ENCODE measurements at places on chromosomes 4 and X.

DNA sequence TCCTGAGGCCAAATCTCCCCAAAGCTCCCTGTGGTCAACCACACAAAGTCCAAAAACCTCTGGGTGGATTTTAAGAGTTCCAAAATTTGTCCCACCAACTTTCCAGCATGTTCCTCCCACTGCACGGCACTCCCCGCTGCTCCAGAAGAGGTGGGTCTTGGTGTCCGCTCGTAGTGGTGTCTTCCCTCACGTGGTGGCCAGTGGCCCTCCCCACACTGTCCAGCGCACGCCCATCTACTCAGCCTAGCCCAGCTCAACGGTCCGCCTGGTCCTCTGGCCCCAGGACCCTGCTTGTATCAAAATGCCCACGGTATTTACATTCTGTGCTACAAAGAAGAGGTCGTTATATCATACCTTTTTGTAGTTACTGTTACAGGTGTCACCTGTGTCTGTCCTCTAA, 83.5 kb downstream of the NSUN7 start:
- no peak for DNase-seq

DNA sequence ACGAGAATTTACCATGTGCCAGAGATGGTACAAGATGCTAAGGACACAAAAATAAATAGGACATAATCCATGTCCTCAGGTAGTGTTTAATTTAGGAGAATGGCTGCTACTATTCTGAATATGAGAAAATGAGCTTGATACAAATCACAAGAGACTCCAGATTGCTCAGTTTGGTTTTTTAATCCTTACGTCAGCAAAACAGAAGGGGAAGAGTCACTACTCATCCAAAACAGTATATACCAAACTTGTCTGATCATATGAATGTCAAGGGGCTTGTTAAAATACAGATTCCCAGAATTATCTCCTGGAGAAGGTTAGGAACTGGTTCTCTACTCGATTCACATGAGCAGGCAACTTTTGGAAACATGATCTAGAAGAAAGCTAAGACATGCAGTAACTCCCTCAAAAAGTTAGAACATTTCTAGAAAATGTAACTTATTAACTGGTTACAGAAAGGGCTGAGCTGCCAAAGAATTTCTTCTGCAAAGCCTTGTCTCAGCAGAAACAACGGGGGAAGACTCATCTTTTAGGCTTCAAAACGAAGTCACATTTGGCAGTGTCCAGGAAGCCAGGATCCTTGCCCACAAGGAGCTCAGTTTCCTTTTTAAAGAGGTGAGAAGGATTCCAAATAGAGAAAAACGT, 3.4 kb downstream of the AIFM1 start:
- DNase-seq = no peak

GRCh38 chr4:6389142-6389825, 83.1 kb downstream of the PPP2R2C start:
- DNase-seq = no peak

DNA sequence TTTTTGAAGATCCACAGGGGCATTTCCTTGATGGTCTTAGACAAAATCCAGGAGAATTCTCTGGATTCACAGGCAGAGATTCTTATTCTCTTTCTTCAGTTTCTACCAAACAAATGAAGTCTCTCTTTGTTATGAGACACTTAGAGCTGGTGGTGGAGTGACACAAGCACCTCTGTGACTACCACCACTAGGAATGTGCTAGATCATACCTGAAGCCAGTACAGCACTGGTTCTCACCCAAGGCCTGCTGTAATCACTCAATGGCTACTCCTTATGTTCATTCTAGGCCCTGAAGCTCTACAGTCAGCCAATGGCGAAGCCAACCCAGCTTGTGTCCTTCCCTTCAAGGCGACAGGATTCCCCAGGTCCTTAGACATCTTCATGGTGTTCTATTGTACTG, 482.3 kb downstream of the TRAM1L1 start:
- no peak for DNase-seq

GRCh38 chr4:15665753-15666365, 10.7 kb upstream of the FBXL5 start:
- no peak for DNase-seq

GRCh38 chrX:82732861-82733260, 775.2 kb upstream of the POU3F4 start:
- no peak for DNase-seq

- DNase-seq = no peak
Observed at GRCh38 chr4:24924309-24924781, 11.5 kb upstream of the CCDC149 start.

- no peak for DNase-seq
Observed at GRCh38 chr4:54015423-54016030, 48.9 kb downstream of the CHIC2 start.

DNA sequence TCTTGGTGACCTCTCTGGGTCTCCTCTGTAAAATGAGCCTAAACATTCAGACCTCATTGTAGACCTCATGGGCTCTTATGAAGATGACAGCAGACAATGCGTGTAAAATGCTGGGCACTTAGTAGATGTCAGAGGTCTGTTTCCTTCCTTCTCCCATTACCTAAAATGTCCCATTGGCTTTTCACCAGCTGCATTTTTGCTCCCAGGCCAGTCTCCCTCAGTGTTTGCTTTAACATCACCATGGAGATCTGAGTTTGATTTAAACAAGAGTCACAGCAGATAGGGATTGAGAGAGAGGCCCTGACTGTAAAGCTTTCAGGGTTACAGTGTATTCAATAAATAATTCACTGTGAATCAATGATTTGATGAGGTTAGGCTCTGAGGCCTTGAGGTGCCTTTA, 24.3 kb downstream of the PSAPL1 start:
- no peak for DNase-seq

GRCh38 chrX:110509755-110510532, 151.3 kb downstream of the RTL9 start:
- no peak for DNase-seq

GRCh38 chr4:153822316-153822715, 33.4 kb upstream of the SFRP2 start:
- no peak for DNase-seq

DNA sequence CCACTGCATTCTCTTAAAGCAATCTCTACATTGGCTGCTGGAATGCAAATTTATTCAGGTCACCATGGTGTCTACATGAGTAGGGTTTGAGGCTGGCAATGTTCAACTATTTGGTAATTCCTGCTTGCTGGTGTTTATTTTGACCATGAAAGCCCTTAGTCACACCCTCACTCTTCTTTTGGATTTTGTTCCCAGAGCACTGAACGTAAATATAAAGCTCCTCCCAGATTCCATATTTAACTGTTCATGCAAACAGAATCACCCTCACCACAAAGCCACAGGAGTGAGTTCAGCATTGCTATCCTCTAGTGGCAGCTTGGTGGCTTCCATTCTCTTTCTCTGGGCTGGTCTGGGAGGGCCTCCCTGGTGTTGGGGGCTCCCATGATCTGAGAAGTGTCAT, 82.8 kb downstream of the LNX1 start:
- DNase-seq = no peak

GRCh38 chr4:123469245-123469644, 72.7 kb downstream of the SPRY1 start:
- no peak for DNase-seq

DNA sequence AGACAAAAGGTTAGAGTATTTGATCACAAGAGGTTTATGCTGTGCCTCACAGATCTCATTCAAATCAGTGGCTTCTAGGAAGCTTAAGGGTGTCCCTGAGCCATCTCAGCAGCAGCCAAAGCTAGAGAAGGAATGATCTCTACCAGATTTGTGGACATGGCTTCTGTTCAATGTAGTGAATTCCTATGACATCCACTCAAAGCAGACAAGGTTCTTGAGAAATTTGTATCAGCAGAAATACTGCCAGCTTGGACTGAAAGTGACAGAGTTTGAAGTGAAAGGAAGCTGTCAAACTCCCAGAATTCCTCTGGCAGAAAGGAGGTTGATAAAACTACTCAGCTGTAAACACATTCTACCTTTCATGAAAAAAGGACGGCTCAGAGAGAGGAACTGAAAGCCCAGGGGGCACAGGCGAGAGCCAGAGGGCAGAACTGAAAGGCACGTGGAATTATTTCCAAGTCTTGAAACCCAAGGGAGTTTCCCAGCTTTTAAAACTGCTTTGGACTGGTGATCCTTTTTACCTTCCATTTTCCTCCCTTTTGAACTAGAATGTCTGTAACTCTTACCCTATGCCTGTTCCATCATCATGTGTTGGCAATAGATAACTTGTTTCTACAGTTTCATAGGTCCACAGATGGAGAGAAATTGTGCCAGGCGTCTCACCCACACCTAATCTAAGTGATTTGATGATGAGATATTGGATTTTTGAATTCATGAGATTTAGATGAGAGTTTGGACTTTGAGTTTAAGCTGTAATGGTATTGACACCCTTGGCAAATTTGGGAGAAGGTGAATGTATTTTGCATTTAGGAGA, 14.5 kb upstream of the MED14 start:
- DNase-seq = no peak

GRCh38 chr4:3829956-3830773, 64.0 kb downstream of the ADRA2C start:
- DNase-seq = no peak

- no peak for DNase-seq
Observed at GRCh38 chrX:56800307-56800706, 71.3 kb downstream of the NBDY start.
